ENCODE measurements at places on chromosomes 7 and 10.

DNA sequence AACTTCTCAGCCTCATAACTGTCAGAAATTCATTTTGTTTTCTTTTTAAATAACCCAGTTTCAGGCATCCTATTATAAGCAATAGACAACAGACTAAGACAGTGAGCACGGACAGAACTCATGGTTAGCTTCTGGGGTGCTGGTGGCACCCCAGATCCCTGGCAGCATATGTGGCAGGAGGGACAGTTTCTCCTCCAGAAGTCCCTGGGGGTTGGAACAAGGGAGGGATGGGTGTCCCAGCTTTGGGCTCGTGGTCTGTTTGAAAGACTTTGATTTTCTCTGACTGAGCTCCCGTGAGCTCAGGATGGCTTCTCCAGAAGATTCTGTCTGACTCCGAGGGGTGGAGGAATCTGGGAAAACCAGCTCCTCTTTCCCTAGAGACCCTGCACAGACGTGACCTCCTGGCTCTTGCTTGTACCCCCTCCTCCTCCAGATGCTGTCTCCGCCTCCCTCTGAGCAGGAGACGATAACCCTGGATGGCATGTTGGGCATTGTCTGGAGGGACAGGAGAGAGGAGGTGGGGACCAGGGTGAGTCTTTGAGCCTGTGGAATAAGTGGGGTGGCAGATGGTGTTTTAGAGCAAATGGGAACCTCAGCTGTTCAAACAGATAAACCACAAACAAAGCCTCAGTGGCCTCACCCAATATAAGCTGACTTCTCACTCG lies 421.1 kb downstream of the GLRX3 start:
- no peak for DNase-seq

GRCh38 chr10:48455392-48456151 lies 149.1 kb downstream of the MAPK8 start:
- DNase-seq: no peak

DNA sequence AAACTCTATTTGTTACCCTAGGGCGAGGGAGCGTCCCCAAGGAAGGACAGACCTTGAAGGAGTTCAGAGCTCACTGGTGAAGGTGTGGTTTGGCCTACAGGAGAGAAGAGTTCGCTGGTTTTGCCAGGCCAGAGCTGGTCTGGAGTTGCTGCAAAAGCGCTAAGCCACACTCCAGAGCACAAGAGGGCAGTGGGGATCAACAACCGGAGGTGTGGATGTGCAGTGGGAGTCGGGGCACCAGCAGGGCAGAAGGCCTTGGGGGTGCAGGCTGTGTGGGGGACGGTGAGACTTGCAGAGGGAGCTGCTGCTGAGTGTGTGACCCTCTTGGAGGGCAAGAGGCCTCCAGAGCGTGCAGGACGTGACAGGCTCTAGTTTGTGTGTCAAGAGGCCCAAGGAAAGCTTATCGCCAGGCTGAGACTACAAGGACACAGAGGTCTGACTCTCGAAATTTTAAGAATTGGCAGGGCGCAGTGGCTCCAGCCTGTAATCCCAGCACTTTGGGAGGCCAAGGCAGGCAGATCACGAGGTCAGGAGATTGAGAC lies 14.3 kb upstream of the CUL1 start:
- no peak for DNase-seq

DNA sequence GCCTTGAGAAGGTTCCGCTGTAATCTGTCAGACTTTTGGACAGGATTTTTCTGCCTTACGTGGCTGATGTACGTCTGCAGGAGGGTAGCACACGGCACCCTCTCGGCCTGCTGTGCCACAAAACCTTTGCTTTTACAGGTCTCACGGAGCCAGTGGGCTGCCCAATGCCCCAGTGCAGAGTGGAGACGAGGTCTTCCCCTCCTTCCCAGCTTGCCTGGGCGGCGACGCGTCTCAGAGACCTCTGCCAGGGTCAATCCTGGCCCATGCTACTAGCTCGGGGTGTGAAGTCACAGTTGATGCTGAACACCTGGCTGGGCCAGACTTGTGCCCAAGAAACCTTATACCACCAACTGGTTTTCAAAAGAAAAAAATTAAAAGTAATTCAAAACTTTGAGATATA lies 526.4 kb downstream of the DNAJB6 start:
- DNase-seq: no peak

GRCh38 chr10:92753865-92754264 lies 64.1 kb downstream of the HHEX start:
- no peak for DNase-seq

GRCh38 chr7:93461350-93461749 lies 113.2 kb downstream of the CALCR start:
- DNase-seq: no peak

DNA sequence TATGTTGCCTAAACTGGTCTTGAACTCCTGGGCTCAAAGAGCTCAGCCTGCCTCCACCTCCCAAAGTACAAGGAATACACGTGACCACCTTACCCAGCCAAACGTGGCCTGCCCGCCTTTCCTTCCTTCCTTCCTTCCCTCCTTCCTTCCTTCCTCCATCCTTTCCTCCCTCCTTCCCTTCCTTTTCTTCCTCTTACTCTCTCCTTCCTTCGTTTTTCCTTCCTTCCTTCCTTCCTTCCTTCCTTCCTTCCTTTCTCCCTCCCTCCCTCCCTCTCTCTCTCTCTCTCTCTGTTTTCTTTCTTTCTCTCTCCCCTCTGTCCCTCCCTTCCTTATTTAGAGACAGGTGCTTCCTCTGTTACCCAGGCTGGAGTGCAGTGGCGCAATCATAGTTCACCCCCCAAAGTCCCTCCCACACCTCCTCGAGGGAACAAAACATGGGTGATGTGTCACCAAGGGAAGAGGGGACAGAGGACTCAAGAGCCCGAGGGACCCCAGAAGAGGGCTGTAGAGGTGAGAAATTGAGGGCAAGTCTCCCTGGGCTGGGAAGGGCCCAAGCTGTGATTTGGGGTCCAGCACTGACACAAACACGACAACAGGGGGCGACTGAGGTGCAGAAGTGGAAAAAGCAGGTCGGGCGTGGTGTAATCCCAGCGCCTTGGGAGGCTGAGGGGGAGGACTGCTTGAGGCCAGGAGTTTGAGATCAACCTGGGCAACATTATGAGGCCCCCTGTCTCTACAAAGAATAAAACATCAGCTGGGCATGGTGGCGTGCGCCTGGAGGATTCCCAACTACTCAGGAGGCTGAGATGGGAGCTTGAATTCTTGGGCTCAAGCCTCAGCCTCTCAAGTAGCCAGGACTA lies 28.1 kb downstream of the EPHB4 start:
- DNase-seq: peak; percentile 6

DNA sequence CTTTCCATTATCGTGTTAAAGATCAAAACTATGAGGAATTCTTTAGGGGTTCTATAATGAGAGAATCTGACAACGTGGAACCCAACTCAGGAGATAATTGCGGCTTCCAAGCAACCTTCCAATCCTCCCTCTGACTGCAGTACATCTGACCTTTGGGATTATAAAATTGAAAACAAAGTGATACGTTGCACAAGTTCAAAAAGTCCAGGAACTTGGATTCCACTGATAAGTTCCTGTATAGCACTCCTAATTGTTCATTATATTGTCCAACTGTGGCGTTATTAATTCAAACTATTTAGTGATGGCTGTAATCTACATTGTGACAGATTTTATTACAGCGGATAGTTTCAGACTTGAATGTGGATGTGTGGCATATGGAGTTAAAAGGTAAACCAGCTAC lies 15.4 kb downstream of the MALRD1 start:
- no peak for DNase-seq

GRCh38 chr7:28785041-28785995 lies 172.8 kb downstream of the TRIL start:
- no peak for DNase-seq

GRCh38 chr7:573933-574381 lies 54.3 kb upstream of the PDGFA start:
- no peak for DNase-seq

DNA sequence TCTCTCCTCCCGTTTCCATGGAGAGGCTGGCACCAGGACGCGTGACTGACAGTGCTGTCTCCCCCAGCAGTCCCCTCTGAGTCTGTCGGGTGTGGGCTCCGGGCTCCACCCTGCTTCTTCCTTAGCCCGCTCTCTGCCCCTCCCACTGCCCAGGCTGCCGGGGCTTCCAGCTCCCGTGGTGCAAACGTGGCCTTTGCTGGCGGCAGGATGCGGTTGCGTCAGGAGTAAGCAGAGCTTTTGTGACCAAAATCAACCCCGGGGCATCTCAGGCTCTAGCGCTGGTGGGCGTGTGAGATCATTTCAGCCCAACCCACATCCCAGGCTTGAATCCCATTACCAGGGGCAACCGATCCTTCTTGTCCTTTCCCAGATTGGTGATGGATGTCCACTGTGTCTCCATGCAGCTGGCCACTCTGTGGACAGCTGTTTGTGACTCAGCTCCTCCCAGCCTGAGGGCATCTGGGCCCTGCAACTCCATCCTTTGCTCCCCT lies 28.2 kb downstream of the PTPRE start:
- DNase-seq: no peak

DNA sequence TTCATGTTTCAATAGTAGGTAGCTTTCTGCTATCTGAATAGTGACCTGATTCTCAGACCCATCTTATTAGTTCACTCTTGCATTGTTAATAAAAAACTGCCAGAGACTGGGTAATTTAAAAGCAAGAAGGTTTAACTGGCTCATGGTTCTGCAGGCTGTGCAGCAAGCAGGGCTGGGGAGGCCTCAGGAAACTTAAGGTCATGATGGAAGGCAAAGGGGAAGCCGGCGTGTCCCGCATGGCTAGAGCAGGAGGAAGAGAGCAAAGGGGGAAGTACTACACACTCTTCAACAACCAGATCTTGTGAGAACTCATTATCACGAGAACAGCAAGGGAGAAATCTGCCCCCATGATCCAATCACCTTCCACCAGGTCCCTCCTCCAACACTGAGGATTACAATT lies 185.2 kb upstream of the PITRM1 start:
- DNase-seq: no peak

- no peak for DNase-seq
Observed at GRCh38 chr10:26843736-26844135, 17.0 kb downstream of the ABI1 start.

- no peak for DNase-seq
Observed at GRCh38 chr7:3955026-3955425, 654.0 kb downstream of the SDK1 start.

GRCh38 chr7:90251304-90251635 lies 6.3 kb downstream of the CFAP69 start:
- no peak for DNase-seq

DNA sequence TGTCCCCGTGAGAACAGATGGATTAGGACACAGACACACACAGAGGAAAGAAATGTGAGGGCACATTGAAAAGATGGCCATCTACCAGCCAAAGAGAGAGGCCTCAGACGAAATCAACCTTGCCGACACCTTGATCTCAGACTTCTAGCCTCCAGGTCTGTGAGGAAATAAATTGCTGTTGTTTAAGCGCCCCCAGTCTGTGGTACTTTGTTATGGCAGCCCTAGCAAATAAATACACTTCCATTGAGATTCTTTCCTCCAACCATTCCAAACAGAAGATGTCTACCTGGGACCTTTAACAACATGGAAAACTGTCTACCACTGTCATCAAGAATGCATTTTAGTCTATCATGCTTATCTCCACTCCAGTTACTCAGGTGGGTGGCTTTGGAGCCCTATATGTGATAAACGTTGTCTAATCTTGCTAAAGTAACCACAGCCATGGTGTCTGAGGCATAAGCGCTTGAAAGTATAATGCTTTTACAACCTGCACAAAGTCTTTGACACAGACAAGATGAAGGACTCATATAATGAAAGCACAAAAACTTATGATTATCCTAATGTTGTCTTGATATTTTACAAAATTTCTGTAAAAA lies 244.3 kb downstream of the MTERF1 start:
- no peak for DNase-seq

- DNase-seq: no peak
Observed at GRCh38 chr10:73788864-73789658, 3.7 kb downstream of the ZSWIM8 start.

DNA sequence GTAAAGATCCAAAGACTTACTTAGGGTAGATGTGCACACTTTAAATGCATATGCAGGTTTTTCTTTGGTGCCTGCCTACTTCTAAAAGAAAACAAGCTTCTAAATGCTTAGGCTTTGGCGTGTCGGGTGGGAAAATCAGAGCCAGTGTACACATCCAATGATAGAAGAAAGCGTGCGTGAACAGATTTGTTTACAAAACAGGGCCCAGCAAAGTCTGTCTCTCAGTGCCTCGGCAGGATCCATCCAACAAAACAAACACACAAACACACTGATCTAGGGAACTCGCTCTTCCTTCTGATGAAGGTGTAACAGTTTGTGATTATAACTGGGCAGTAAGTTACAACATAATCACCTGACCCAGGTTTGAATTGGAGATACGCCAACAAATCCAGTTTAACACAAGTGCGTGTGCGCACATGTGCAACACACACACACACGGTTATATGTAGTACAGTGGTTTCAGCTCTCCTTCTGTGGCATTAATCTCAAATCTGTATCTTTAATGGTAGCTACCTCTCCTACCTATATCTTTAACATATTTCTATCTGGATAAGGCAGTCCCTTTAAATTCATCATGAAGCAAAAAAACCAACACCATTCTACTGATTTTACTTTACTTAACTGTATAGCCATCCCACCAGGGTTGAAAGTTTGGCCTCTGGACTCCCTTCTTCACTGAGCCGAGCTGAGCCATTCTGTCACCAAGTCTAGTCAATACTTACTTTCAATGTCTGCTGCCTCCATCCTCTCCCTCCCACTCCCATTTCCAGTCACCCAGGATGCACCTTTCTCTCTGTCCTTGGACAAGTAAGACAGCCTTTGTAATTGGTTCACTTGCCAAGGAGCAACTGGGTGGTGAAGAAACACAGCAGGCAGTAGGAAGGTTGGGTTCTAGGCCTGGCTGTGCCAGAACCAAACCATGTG lies 184.4 kb upstream of the KLF14 start:
- DNase-seq: no peak

- no peak for DNase-seq
Observed at GRCh38 chr7:107051376-107051775, 6.9 kb downstream of the PRKAR2B start.

GRCh38 chr7:151566897-151567320 lies 47.2 kb upstream of the RHEB start:
- DNase-seq: no peak

- DNase-seq: no peak
Observed at GRCh38 chr10:68153473-68154210, 44.4 kb downstream of the MYPN start.

- DNase-seq: no peak
Observed at GRCh38 chr7:96548664-96549063, 161.0 kb downstream of the SEM1 start.

GRCh38 chr10:44173608-44173894 lies 211.3 kb downstream of the CXCL12 start:
- DNase-seq: no peak

DNA sequence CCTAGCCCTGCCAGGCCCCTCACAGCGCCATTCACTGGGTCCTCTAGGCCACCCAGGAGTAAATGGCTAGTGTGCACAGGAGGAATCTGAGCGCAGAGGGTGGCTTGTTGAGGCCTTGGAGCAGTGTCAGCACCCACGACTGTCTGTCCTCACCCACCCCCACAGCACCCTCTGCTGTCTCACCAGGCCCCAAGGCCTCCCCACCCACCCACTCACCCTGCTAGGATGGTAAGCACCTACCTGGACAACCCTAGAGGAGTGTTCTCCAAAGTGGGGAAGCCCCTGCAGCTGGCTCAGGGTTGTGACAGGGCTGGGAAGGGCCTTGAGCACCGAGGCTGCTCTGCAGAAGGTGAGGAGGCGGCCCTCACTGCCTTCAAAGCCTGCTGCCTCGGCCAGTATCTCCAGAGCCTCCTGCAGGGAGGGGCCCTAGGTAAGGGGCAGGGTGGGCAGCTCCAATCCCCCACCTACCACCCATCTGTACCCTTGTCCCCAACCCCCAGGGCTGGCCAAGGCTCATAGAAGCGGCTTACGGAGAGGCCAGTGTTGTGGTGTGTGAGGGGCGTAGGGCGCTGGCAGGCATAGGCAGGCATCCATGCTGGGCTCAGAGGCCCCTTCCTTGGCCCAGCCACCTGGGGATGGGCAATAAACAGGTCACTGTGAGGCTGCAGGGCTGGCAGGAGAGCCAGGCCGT lies 2.9 kb downstream of the POLM start:
- no peak for DNase-seq

All from activated CD8-positive, alpha-beta memory T cell treated with anti-CD3 and anti-CD28 coated beads for 4 hours (primary cell).